ENCODE measurements at places on chromosomes 11 and 22.
A peak's percentile ranks its signal among the peaks of the same experiment; 100 is the strongest.

- DNase-seq, result no peak
These were observed 209.6 kb downstream of the BRD1 start for GRCh38 chr22:49617866-49618676.

- no peak for DNase-seq
These were observed 75.2 kb downstream of the ADAMTS15 start for GRCh38 chr11:130523609-130524008.

DNA sequence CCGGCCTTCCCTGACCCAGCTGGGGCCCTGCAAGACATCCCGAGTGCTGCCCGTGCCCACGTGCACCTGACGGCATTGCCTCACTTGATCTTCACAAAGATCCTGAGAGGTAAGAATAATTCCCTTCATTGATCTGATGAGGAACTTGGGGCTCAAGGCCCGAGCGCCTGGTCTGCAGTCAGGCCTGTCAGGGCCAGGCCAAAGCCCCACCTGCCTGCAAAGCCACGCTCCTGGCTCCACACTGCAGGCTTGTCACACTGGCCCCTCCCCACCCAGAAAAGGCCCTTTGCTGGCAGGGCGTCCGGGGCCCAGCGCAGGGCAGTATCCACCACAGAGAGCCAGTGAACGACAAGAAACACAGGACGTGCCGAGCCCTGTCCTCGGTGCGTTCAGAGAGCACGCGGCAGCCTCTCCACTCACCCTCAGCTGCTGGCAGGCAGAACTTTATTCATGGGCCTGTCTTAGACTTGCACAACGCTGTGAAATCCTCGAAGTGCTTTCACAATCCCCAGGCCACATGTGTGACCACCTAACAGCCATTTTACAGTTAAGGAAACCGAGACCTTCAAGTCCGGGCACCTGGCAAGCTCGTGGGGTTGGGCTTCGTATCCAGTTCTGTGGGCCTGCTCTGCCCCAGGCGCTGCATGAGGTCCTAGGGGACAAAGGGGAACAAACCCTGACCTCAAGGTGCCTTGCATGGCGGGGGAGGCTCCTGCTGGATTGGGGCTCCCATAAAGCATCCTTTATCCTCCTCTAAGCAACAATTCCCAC lies 14.8 kb downstream of the KIAA0930 start:
- DNase-seq, result no peak

DNA sequence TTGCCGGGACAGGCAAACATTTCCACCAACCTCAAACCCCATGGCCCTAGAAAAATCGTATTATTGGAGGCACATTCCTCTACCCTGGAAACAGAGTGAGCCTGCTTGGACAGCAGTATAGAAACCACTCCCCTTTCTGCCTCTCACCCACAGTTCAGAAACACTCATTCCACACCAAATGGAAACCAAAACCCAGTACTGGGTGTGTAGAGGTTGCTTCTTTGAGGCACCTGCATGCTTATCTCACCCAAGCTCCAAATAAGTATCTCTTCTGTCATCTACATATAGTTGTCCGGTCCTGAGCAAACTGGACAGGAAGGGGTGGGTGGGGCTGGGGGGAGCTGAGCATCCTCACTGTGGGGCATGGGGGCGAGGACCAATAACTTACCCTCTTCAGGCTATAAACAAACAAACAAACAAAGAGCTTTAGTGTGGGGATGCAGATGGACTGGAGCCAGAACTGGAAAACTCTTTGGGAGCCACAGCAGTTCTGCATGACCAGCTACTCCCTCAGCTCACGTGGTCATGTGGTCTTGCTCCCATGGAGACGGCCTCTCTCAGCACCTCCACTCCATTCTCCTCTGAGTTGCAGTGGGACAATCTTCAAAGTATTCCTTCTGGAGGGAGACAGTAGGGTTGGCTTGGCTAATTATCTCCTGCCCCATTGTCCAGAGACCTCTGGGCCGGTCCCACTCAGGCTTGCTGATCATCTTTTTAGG lies 1.0 kb upstream of the PLAAT2 start:
- DNase-seq, result no peak

- peak; percentile 27 for DNase-seq
These were observed 413.0 kb upstream of the LRRC4C start for GRCh38 chr11:41872426-41872825.

DNA sequence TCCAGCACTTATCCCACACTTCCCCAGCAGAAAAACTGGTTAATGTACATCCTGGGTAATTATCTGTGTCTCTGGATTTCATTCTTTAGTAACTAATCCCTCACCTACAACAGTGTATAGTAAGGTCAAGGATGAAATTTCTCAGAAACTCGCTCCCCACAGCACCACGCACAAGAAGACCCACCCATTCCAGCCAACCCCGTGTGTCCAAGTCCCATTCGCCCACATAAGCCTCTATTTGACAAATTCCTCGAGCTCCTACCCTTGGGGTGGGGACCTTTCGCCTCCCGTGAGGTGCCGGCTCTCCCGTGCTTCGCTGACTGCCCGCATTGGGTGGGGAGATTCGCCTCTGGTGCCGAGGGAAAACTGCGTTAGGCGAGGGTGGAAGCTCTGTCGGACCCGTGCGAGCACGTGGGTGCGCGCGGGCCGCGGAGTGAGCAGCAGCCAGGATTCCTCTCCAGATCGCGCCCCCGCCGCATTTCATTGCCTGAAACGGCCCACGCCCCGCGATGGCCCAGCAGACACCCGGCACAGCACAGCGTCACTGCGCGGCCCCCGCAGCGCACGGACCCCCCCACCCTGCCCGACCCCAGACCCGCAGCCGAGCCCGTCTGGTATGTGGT lies 866 bp downstream of the EXPH5 start:
- no peak for DNase-seq

GRCh38 chr22:24526191-24526590 lies 28.7 kb downstream of the GUCD1 start:
- DNase-seq, result no peak

- DNase-seq, result no peak
These were observed 5.8 kb downstream of the TSPAN4 start for GRCh38 chr11:848380-848931.

DNA sequence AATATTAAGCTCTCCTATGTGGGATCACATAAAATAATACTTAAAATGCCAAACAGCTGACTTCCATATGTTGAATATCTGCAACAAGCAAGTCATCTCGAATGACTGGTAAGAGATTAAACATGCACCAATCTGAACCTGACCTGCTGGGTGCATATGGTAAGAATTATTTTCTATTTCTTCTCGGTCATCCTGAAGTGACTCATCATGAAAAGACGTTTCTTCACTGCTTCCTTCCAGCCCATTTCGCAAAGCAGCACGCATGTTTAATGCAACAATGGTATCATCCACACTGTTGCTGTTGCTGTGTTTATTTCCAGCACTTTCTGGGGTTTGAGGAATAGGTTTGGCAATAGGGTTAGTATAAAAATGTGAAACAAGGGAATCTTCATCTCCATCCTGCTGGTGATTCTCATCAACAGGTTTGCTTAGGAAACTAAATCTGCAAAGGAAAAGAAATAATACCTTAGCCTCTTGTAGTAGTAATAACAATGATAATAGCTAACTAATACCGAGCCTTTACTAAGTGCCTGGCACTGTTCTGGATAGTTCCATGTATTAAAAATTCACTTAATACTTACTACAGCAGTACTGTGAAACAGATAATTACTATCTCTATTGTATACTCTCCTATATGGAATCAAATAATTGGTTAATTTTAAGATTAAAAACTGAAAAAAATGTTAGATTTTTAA lies 52.0 kb upstream of the CHRNA10 start:
- no peak for DNase-seq
